ENCODE measurements at places on chromosomes 1 and 21.

- DNase-seq: no peak
These were observed 6.2 kb downstream of the ZNF691 start for GRCh38 chr1:42852608-42852980.

- peak; percentile 88 for DNase-seq
These were observed 32.7 kb upstream of the WASF2 start for GRCh38 chr1:27522432-27523336.

GRCh38 chr1:154582885-154583284 is 15.3 kb downstream of the CHRNB2 start:
- DNase-seq: no peak

- peak; percentile 25 for DNase-seq
These were observed 162.7 kb upstream of the COL6A1 start for GRCh38 chr21:45818904-45819285.

DNA sequence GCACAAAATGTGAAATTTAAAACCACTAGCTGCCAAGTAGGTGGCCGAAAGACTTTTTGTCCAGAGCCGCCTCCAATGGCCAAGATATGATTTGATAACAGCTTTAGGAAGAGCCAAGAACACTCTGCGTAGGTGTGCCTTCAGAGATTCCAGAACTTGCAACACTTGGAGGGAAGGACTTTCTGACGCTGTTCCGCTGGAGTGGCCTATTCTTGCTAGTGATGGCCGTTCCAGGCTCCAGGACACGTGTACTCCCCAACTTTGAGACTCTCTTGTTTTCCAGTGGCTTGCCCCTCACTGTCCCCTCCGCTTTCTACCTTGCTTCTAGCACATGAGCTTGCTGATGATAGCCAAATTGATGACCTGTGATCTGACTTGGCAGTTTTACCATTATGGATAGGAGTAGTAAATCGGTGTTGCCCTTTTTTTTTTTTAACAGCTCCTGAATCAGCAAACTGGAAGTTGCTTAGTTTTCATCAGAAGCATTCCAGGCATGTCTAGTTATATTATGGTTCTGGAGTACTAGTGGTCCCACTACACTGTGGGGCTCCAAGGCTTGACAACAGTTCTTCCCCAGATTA is 1.0 kb downstream of the PRDX6 start:
- peak; percentile 22 for DNase-seq

DNA sequence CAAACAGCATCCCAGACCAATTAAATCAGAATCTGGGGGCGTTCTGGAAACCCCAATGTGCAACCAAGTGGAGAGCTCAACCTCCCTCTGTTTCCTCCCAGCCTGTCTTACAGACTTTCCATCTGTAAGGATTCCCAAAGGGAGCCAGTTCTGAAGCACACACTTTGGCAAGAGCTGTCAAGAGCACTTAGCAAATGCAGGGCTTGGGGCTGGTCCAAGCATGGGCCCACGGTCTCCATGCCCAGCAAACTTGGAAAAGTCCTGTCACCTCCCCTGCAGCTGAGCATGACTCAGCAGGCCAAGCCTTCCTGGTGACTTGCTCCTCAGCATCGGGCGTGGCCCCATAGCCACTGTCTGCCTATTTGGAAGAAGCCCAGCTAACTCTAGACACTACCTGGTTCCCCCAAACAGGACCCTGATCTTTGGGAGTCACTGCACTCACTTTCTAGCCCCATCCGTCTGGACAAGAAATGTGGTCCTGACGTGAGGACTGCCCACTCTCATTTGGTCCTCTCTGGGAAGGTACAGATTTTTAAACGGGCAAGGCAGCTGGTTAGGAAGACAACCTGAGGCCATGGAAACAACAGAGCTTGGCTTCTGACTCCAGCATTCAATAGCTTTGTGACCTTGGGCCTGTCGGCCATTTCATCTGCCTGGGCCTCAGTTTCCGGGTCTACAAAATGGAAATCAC is 16.9 kb downstream of the SLC2A1 start:
- no peak for DNase-seq

DNA sequence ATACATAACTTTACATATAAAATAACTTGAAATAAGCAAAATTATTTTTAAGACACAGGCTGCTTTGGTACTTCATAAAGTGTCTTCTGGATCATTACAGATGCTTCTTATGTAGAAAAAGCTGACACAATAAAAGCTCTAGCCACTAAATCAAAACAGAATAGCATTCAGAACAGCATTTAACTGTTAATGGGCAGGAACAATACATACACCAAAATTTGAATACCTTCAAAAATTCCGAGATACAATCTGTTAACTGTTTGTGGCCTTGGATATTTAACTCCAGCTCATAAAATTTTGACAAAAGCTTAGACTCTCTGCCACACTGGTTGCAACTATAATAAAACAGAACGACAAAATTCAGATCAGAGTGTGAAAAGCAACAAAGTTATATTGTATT is 31.7 kb downstream of the USP48 start:
- no peak for DNase-seq

- DNase-seq: no peak
These were observed 36.8 kb upstream of the PLA2G2C start for GRCh38 chr1:20223106-20223505.

GRCh38 chr1:234943836-234944402 is 184.7 kb downstream of the TOMM20 start:
- no peak for DNase-seq

DNA sequence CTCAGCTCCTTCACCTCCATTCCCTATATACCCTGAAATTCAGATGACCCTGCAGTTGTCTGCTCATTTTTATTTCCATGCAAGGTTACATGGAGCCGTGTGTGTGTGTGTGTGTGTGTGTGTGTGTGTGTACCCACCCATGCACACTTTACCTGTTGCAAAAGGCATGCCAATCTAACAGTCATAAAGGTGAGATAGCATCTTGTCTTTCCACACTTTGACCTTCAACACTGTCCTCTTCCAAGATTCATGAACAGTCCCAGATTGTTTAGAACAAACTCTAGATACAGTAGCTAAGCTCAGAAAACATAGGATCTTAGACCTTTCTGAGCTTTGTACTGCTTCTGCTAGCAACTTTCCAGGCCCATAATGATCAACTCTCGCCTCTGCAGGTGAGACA is 9.5 kb downstream of the LRRN2 start:
- DNase-seq: no peak

- DNase-seq: no peak
These were observed 14.4 kb upstream of the DIPK1A start for GRCh38 chr1:92975551-92976232.

DNA sequence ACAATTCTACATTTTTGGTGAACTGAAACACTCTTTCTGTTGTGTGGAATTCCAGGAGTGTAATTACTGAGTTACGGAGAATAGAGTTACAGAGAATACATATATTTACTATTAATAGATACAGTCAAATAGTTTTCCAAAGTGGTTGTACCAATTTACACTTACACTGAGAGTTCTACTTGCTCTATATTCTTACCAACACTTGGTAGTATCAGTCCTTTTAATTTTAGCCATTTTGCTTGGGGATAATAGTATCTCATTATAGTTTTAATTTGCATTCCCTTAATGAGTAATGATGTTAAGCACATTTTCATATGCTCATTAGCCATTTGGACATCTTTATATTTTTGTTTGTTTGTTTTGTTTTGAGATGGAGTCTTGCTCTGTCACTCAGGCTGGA is 28.9 kb downstream of the AGO4 start:
- DNase-seq: no peak

DNA sequence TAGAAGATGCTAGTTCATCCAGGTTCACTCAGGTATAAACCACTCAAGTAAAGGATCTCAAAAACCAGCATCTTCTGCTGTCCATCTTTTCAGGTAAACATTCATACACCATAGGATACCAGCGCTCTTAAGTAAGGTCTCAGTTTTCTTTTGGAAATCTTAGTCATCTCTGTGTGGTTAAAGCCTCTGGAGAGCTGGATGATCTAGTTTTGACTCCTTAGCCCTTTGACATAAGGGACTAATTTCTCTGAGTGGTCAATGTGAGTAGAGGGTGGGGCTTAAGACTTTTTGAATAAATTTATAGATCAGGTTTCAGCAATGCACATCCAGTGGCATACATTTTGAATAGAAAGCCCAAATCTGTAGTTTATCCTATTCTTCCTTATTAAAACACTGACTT is 92.3 kb downstream of the CTH start:
- DNase-seq: no peak

DNA sequence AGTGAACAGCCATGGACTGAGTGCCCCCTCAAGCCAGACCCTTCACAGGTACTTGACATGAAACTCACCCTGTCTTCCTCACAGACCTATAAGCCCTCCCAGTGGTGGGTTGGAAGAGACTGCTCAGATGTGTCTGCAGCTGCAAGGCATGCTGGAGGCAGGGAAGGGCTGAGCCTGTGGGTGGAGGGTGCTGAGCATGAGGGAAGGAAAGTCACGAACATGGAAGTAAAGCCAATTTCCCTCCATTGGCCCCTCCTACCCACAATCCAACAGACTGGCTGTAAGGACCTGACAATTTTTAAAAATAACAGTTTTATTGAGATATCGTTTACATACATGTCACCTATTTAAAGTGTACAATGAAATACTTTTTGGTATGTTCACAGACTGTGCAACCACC is 44.1 kb downstream of the RCSD1 start:
- DNase-seq: no peak

- no peak for DNase-seq
These were observed 560.1 kb downstream of the OMA1 start for GRCh38 chr1:57986432-57986831.

DNA sequence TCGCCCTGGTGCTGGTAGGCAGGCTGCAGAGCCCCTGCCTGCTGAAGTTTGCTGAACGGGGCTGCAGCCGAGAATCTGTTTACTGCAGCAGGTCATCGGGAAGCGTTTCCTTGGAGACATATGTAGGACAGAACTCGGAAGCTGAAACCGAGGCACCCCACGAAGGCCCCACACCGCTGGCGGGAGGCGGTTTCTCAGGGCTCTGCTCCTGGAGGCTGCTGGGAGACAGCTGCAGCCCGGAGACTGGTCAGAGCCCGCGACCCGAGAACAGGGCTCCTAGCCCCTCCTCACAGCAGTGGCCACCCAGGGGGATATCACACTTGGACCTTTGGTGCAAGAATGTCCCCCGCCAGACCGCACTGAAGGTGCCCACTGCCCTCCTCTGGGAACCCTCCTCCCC is 12.7 kb upstream of the PLCH2 start:
- DNase-seq: no peak

DNA sequence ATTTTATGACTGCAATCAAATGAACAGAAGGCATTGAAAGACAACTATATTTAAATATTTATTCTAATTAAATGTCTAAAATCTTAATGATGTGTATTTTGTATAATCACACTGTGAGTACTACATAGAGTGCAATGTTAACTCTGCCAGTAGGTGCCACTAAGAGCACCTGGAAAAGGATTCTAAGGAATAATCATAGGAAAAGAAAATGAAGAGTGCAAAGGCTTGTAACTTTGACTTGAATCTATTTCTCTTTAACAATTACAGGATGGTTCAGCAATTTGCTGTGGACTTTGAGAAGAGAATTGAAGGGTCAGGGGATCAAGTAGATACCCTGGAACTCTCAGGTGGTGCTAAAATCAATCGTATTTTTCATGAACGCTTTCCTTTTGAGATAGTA is 200.4 kb downstream of the DNM3 start:
- no peak for DNase-seq

DNA sequence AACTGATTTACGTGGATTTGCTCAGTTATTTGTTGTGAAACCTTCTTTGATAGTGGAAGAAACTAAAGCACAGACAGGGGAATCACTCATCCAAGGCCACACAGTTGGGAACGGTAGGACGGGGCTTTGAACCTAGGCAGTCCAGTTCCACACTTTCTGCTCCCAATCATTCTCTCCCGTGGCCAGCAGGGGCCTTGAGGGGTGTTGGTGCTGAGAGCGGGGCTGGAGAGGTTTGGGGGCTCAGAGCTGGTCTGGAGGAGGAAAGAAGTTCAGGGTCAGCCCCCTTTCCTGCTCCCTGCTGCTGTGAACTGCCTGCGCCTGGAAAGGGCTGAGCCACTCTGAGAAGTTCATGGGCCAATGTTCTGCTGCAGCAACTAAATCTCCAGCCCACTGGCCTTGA is 31.4 kb upstream of the ACTL8 start:
- DNase-seq: peak; percentile 50

- no peak for DNase-seq
These were observed 22.4 kb upstream of the NTPCR start for GRCh38 chr1:232927830-232928505.

DNA sequence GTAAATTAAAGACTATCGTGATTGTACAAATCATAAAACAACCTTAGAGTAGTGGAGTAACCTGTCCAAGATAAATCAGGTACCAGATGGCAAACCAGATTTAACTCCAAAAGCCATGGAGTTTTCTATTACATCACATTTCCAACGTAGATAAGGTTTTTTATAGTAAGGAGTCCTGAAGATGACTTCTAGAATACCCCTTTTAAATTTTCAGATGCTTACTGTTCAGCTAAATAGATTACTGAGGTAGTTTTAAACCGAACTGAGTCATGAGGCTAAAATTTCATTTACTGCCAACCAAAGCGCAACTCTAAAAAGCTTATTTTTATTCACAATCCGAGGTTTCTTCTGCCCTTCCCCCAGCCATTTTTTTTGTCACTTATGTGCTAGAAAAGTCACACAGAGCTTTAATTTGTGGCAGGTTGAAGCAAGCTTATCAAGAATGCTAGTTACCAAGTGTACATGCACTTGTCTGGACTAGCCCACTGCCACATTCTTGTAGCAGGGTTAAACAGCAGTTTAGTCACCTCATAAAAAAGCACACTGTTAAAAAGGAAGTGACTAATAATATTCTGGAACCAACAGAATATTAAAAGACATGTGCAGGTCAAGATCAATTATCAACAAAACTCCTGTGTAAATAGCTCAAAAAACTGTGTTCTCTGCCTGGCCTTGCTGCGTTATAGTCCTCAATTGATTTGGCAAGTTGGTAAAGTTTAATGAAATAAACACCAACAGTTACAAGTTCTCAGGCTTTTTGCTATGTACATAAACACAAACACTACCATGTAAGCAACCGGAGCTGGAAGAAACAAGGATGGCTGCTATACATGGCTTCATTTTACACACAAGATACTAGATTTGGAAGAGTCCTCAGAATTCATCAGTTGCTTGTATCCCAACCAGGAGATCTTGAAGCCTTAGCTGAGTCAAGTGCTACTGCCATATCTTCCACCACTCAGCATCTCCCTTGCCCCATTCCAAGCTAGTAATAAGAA is 180.3 kb upstream of the DMRTA2 start:
- no peak for DNase-seq

- DNase-seq: no peak
These were observed 183.6 kb downstream of the TTLL7 start for GRCh38 chr1:83815330-83815729.

- DNase-seq: no peak
These were observed 119.4 kb downstream of the AKT3 start for GRCh38 chr1:243730487-243731150.

DNA sequence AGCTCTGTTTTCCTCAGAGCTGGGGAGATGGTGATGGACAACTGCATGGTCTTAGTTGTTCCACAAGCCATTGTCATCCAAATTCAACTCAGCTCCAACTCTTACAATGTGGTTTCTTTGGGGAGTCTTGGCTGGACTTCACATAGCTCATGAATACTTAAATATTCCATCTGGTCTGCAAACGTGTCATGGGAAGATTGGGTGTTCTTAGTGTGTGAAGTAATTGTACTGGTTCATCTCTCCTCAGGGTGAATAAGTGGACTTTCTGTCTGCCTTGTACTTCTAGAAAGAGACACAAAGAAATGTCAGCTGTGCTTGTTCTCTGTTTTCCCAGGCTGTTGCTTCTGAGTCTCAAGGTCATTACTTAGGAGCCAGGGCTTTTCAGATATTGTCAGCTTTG is 106.6 kb downstream of the VPS13D start:
- no peak for DNase-seq

Data from H7 (cell line).